Activated CD4-positive, alpha-beta T cell treated with anti-CD3 and anti-CD28 coated beads, Interleukin-2, amount 10 ng/mL, durations not matched to agents 24 days and 14 days (primary cell): ENCODE measurements at places on chromosomes 7 and 10. TPM values are rescaled to one million over a fixed set of nuclear protein-coding genes. Genes with fewer than 3 reads are reported as not detected.

CFAP70 gene
- 0.17 and 0.33 TPM in 2 replicates for total RNA-seq

ATRNL1 gene
- 0.17 and 0.26 TPM in 2 replicates for total RNA-seq

CNPY1 gene
- not detected in 2 replicates for total RNA-seq

PRSS37 gene
- not detected in 2 replicates for total RNA-seq

SLC13A1 gene
- total RNA-seq = not detected in 2 replicates
